ENCODE measurements at places on chromosomes 2 and 18.

DNA sequence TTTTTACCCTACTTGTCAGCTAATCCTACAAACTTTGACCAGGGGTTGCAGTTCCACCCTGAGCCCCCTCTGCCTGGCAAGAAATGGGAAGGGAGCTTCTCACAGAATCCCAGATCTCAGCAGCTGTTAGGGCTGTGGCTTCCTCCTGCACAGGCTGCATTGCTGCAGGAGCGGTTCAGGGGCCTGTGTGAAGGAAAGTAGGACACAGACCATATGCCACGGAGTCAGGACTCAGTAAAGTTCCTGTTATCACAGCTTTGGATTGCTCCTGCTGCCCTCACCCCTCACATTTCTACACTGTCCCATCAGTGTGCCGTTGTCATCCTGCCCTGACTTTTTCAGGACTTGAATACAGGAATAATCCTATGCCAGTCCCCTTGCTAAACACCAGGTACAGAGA is 62.8 kb upstream of the SP3 start:
- no peak for DNase-seq

- DNase-seq: no peak
Observed at GRCh38 chr18:34993289-34993688, 47.9 kb upstream of the MAPRE2 start.

GRCh38 chr2:39266139-39266805 is 22.5 kb upstream of the CDKL4 start:
- DNase-seq: no peak

GRCh38 chr2:119960821-119961220 is 52.1 kb upstream of the EPB41L5 start:
- DNase-seq: no peak

DNA sequence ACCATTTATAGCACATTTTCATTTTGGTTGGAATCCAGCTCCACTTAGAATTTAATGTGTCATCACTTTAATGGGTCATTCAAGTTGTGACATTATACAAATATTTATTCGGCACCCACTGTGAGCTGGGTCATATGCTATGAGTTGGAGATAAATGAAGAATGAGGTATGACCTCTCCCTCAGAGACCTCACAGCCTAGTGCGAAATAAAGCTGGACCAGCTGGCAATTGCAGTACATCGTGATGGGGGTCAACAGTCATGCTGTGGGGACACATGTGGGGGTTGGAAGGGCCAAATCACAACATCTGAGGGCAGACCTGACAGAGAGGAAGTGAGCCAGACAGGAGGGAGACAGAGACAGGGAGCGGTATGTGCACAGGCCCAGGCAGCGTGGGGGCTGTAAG is 175.4 kb downstream of the MAIP1 start:
- DNase-seq: no peak

DNA sequence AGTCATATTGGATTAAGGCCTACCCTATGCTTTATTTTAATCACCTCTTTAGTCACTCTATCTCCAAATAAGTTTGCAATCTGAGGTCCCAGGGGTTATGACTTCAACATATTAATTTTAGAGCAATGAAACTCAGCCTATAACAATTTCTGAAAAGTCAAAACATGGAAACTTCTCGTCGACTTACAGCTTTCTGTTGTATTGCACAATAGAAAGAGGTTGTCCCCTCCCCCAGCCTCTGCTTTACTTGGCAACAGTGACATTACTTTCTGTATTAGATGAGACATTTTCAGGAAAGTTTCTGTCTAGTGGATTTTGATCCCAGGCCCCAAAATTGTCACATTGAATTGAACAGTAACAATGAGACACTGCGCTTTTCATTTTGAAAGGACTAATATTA is 326.4 kb downstream of the THSD7B start:
- no peak for DNase-seq

- DNase-seq: no peak
Observed at GRCh38 chr2:172613615-172614231, 57.8 kb downstream of the PDK1 start.

GRCh38 chr2:160952464-160953254 is 207.6 kb upstream of the TANK start:
- no peak for DNase-seq

DNA sequence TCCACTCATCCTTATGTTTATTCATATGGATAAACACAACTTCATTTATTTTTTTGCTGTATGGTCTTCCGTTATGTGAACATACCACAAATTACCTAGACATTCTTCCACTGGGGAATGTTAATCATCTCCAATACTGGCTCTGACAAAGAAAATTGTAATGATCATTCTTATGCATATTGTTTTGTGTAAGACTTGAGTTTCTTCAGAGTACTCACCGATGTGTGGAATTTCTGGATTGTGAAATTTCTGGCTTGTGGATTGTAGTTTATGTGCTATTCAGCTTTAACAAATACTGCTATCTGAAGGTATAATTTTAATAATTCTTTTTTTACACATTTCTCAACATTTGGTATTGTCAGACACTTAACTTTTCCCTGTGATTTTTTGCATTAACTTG is 212.2 kb upstream of the THUMPD2 start:
- DNase-seq: no peak

- DNase-seq: no peak
Observed at GRCh38 chr2:139439100-139439499, 658.9 kb upstream of the NXPH2 start.

- no peak for DNase-seq
Observed at GRCh38 chr2:43169099-43169945, 57.1 kb downstream of the ZFP36L2 start.

- DNase-seq: no peak
Observed at GRCh38 chr2:145558617-145559350, 1038.9 kb upstream of the ZEB2 start.

DNA sequence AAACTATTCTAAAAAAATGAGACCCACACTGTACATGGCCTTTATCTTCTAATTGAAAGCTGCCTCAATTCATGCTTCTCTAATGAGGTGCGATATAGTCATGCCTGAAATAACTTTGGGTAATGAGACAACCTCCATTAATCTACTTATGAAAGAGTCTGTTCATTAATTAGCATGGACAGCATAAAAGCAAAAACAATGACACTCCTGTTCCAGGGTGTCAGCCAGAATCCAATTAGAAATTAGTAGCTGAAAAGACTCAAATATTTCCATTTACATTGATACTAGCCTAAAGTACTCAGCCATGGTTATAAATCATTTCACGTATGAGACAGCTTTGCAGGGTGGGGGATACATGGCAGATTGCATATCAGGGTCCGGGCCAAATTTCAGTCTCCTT is 288.7 kb downstream of the AKAIN1 start:
- DNase-seq: no peak

GRCh38 chr2:222352981-222353380 is 54.2 kb upstream of the PAX3 start:
- no peak for DNase-seq

Measured in stimulated activated CD8-positive, alpha-beta memory T cell treated with anti-CD3 and anti-CD28 coated beads, Interleukin-4, amount 100 ng/mL, for 24 hours (primary cell).